Thoracic aorta (tissue), 2 donors: ENCODE measurements at places on chromosomes 3 and 15.
A peak's percentile ranks its signal among the peaks of the same experiment; 100 is the strongest.

GRCh38 chr3:128965818-128966217 is 28.1 kb downstream of the CFAP92 start:
- DNase-seq = no peak

GRCh38 chr3:19399836-19400235 is 251.5 kb downstream of the KCNH8 start:
- no peak for DNase-seq

GRCh38 chr3:106058475-106058874 is 189.7 kb upstream of the CBLB start:
- DNase-seq = no peak

DNA sequence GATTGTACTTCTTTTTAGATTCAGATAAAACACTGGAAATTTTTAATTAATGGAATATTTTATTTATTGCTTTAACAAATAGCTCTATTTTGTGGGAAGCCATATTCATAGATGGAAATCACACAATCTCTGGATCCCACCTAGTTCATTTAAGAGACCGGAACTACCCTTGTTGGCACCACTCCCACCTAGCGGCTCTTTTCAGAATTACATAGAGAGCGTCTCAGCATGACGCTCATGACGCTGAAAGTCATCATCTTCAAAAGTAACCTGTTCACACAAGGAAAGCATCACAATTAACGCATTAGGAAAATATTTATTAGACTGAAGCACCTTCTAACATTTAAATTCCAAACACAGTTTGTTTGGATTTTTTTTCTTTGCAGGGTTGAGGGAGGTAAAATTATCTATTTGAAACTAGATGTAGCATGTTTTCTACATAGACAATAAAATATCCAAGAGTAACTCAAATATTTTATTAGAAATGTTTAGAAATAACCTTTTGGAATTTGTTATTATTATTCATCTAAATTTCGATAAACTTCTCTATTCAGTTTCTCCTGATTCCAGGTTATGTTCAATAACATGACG is 214.9 kb upstream of the ARRDC4 start:
- no peak for DNase-seq

- no peak for DNase-seq
Measured at GRCh38 chr15:65583701-65584100, 27.2 kb downstream of the INTS14 start.

- DNase-seq = no peak
Measured at GRCh38 chr3:129605203-129605921, 1.1 kb downstream of the PLXND1 start.

- no peak for DNase-seq
Measured at GRCh38 chr3:22364851-22365250, 613.8 kb upstream of the ZNF385D start.

GRCh38 chr3:140091143-140091542 is 156.2 kb downstream of the CLSTN2 start:
- DNase-seq = no peak

DNA sequence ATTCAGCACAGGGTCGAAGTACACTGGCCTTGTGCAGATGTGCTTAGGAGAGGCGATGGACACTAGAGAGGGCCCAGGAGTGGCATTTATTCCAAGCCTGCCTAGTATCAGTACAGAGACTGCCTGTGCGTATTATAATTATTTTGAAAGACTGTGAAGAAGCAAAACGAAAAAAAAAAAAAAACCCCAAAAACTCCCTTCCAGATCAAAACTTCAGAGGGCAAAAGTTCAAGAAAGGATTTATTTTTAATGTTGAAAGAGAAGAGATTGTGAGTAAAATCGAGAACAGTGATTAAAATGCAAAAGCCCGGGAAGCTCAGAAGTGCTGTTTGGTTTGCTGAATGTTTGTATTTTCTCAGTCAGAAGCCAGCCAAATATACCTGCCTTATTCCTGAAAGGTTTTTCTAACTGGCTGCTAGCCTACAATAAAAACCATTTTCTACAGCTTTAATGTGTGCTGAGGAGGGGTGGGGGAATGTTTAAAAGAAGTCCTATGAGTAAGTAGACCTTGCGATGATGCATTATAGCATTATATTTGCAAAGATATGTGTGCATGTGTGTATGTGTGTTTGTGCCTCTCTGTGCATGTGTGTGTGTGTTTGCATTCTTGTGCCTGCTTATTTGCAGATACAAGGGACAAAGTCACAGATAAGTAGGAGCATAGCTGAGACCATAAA is 19.3 kb upstream of the LZTFL1 start:
- no peak for DNase-seq

- DNase-seq = no peak
Measured at GRCh38 chr3:9703736-9704346, at the start of gene CPNE9. Gene CPNE9, plus strand, starts transcription at chr3:9703833. Its CDS starts 164 bp downstream, at chr3:9703997.

DNA sequence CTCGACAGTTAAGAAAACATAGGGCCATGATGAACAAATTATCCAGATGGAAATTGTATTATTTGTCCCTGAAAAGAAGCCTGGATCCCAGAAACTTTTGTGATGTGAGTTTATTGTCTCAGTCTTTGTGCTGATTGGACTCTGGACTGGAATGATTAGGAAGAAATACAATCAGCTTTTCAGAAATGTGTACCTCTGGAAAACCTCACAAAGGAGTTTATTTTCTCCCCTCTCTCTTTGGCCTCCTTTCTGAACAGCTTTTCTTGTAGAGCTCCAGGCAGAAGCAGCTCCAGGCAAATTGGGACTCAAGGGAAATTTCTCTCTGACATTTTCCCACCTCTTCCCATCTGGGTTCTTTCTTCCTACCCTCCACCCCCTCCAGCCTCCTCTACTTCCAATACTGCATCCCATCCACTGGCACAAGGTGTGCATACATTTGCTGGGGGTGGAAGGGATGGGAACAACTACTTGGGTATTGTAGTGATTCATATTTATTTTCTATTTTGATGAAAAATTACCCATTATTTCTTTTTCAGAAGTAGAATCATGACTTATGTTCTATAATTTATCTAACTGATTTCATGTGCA is 119.7 kb downstream of the CD47 start:
- no peak for DNase-seq

GRCh38 chr3:87634426-87634825 is 358.0 kb upstream of the POU1F1 start:
- no peak for DNase-seq

DNA sequence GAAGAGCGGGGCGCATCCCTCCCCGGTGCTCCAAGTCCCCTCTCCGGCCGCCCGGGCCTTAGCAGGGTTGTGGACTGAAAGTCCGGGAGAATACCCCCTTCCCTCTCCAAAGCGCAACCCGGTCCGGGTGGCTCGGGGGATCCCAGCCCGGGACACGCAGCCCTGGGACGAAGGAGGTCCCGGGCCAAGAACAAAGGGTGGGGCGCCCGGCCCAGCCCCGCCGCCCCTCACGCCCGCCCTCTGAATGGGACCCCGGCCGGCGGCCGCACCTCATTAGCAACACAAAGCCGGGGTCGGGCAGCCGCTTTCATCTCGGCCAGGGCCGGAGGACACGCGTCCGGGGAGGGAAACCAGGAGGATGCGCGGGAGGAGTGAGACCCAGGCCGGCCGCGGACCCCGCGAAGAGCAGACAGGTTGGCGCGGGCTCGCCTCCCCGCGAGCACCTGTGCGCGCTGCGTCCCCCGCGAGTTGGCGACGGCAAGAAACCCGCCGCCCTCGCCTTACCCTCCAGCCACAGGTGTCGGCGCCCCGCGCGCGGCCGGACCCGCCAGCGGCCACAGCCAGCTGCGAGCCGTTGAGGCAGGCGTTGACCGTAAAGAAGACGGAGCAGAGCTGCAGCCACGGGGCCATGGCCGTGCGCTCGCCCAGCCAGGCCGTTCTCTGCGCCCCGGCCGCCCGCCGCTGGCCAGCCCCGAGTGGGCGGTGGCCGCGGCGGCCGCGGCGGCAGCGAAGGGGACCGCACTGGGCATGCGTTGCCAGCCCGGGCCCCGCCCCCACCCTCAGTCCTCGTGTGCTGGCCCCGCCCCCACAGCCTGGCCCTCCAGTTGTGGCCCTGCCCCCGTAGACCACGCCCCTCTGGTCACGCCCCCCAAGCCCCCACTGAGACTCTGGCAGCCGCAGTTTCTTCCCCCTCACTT is at the start of gene IL17RD:
TSS of gene IL17RD (minus strand) at position 697 of the 917 bp plus-strand sequence. CDS start at position 630, 67 bp downstream.
- peak; percentile 25 for DNase-seq

DNA sequence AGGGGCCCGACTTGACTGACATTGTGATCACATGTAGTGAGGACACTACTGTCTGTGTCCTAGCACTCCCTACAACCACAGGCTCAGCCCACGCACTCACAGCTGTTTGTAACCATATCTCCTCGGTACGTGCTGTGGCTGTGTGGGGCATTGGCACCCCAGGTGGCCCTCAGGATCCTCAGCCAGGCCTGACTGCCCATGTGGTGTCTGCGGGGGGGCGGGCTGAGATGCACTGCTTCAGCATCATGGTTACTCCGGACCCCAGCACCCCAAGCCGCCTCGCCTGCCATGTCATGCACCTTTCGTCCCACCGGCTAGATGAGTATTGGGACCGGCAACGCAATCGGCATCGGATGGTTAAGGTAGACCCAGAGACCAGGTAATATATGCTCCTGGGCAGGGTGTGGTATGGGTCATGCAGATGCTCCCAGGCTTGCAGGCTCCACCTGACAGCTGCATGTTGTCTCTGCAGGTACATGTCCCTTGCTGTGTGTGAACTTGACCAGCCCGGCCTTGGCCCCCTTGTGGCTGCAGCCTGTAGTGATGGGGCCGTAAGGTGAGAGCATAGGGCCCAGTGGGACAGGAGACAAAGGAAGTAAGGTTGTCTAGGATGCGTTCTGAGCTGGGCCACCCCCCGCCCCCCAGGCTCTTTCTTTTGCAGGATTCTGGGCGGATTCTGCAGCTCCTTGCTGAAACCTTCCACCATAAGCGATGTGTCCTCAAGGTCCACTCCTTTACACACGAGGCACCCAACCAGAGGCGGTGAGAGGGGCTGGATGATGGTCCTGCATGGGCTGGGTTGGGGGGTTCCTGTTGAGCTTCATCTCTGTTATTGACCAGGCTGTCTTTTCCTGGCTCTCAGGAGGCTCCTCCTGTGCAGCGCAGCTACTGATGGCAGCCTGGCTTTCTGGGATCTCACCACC is 4.4 kb downstream of the DALRD3 start:
- DNase-seq = no peak

- no peak for DNase-seq
Measured at GRCh38 chr15:45285413-45285812, 33.4 kb downstream of the SLC28A2 start.

- DNase-seq = no peak
Measured at GRCh38 chr3:190996181-190996775, 133.8 kb upstream of the GMNC start.

DNA sequence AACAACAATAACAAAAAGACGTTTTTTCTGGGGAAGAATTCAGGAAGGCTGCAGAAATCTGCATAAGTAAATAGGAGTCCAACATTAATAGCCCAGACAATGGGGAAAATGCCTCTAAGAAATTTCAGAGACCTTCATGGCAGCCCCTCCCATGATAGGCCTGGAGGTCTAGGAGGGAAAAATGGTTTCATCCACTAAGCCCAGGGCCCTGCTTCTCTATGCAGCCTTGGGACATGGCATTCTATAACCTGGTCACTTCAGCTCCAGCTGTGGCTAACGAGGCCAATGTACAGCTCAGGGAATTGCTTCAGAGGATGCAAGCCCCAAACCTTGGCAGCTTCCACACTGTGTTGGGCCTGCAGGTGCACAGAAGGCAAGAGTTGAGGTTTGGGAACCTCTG is 125.6 kb upstream of the GMNC start:
- DNase-seq = no peak

GRCh38 chr15:56251315-56252095 is 7.8 kb upstream of the RFX7 start:
- no peak for DNase-seq

- DNase-seq = no peak
Measured at GRCh38 chr15:62624547-62625378, 417.8 kb upstream of the TPM1 start.

DNA sequence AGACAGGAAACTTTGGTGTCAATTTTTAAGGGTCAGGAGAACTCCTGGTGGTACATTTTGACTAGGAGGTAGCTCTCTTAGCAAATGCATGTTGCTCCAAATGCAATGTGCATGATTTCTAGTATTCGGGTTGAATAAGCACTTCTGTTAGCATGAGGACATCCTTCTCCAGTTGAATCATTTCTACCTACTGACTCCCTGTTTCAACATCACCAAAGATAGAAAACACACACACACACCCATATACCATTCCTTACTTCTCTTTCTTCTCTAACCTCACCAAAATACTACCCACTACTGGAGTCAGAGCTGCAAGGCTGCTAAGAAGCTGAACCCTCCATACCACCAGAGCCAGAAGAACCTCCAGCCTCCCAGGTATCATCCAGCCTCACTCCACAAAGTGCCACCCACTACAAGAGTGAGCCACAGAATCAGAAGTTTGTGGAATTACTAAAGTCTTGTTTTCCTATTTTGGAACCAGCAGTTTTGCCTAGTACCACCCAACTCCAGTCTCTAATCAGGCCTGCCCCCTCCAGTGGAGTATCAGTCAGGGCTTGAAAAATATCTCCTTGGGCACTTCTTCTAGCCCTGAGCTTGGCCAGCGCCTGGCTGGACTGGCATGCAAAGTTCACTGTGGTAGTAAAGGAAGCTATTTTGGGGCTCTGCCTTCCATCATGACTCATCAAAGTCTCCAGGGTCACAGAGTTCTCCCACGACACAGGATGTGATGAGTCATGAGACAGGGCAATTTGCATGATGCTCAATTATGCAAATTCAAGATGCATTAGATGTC is 110.3 kb downstream of the CYP19A1 start:
- peak; percentile 52 for DNase-seq

DNA sequence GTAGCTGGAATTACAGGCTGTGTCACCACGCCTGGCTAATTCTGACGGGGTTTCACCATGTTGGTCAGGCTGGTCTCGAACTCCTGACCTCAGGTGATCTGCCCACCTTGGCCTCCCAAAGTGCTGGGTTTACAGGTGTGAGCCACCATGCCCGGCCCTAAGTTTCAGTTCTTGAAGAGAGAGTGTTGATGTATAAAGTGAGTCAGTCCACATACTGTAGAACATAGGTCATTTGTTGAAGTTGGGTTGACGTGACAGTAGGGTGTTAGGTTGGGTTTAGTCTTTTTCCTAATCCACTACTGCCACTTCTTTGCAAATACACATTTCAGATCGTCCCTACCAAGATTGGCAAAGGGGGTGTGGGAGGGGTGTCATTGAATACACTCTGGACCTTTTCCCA is 15.2 kb downstream of the DNAJC19 start:
- DNase-seq = no peak

- DNase-seq = no peak
Measured at GRCh38 chr3:177521305-177521704, 324.0 kb upstream of the TBL1XR1 start.

GRCh38 chr3:43178891-43179366 is 73.0 kb upstream of the POMGNT2 start:
- no peak for DNase-seq

GRCh38 chr3:94162700-94163099 is 99.8 kb downstream of the NSUN3 start:
- DNase-seq = no peak

GRCh38 chr3:17076940-17077605 is 192.3 kb downstream of the PLCL2 start:
- no peak for DNase-seq
